Hippocampal formation (tissue), 2 donors: ENCODE measurements at places on chromosomes 1 and 21.

DNA sequence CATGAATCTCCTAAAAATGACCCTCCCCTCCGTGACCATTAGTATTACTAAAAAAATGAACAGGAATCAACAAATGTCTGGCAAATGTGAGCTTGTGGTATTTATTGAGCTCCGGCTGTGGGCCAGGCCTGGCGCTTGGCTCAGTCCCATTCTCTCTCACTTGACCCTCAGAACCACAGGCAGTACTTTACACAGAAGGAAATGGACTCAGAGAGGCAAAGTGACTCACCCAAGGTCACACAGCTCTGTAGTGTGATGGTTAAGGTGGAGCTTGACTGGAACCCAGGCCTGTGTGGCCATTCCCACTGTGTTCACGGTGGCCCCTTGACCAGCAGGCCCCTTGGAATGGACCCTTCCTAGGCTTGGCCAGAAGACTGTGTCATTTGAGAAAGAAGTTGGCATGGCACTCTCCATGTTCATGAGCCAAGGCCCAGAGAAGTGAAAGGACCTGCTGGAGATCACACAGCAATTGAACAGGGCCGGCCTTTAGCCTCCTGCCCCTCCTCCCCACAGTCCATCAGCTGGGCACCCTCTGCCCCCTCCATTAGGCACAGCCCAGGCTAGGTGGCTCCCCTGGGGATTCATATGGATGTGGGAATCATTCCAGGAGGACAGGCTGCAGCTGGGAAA lies 32.1 kb downstream of the FAM151A start:
- no peak for DNase-seq

DNA sequence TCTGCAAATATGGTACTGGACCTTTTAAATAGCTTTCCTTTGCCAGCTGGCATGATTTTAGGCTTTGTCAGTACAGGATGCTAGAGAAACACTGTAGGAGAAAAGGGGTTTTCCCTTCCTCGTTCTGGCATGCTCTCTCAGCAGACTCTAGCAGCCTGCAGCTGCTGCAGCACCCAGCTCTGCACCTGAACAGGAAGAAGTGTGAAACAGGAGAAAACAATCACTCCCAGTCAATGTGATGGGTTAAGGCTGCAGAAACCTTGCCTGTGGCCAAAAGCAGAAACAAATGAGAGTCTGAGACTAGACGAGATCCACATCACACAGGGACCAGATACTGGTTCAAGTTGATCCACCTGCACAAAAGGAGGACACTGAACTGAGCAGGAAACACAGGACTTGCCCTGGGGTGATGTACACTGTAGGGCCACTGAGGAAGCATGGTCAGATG lies 21.2 kb downstream of the OVGP1 start:
- no peak for DNase-seq

DNA sequence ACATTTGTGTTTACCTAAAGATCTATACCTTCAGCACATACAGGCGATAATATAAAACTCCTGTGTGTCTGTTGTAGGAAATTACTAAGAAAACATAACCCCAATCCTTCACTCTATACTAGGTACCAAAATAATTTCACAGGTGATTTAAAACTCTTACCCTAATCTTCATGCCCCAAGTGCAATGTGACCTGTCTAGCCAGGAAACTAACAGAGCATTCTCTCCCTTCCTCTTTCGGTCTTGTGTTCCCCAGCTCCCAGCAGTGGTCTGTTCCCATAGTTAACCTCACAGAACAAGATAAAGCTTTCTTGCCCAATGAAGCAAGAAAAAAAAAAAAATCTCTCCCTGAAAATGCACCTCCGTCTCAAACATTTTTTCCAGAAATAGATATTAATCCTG lies 493.5 kb downstream of the DPYD start:
- DNase-seq: no peak

DNA sequence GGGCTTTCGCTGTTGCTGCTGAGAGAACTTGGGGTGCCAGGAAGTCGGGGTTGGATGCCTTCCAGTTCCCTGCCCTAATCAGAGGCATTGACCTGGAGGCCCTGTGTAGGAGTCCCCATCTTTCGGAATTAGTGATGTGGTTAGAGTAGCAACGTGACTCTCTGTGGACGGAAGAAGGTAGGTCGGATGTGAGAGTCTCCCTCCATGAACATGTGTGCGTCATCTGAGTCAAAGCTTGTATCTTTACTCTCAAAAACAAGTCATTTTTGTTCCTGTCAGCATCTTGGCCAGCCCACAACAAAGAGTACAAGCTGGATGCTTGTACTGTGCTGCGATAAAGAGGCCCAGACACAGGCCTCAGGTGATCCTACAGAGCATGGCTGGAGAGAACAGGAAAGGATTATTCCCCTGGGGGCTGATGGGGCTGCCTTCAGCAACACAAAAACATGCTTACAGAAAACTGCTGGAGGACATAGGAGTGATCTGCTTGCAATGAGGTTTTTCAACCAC lies 31.0 kb upstream of the IL10 start:
- no peak for DNase-seq

GRCh38 chr1:160144921-160145320 lies 6.5 kb upstream of the ATP1A4 start:
- no peak for DNase-seq

DNA sequence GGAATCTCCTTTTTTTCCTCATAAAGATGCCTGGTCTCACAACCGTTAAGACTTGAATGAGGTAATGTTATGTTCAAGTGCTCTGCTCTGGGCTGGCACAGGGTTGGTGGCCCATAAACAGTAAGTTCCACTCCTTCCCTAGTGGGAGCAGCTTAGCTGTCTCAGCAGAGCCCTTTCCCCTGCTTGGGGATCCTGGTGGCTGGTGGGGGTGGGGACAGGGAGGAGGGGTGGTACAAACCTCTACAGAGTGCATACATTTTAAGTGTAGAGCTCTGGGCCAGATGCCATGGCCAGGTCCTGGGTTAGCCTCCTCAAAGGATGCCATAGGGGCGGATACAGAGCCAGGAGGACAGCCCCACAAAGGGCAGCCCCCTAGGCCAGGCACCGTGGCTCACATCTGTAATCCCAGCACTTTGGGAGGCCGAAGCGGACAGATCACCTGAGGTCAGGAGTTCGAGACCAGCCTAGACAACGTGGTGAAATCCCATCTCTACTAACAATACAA lies 20.7 kb upstream of the PADI1 start:
- no peak for DNase-seq

GRCh38 chr1:27000090-27000816 lies 6.8 kb downstream of the TRNP1 start:
- no peak for DNase-seq

GRCh38 chr1:159091180-159091560 lies 14.6 kb upstream of the AIM2 start:
- no peak for DNase-seq

- DNase-seq: no peak
Measured at GRCh38 chr1:96901783-96902363, 180.3 kb downstream of the PTBP2 start.

GRCh38 chr1:1399872-1400575 lies 889 bp upstream of the CCNL2 start:
- DNase-seq: no peak

GRCh38 chr1:108503062-108503733 lies 53.1 kb downstream of the NBPF6 start:
- no peak for DNase-seq

DNA sequence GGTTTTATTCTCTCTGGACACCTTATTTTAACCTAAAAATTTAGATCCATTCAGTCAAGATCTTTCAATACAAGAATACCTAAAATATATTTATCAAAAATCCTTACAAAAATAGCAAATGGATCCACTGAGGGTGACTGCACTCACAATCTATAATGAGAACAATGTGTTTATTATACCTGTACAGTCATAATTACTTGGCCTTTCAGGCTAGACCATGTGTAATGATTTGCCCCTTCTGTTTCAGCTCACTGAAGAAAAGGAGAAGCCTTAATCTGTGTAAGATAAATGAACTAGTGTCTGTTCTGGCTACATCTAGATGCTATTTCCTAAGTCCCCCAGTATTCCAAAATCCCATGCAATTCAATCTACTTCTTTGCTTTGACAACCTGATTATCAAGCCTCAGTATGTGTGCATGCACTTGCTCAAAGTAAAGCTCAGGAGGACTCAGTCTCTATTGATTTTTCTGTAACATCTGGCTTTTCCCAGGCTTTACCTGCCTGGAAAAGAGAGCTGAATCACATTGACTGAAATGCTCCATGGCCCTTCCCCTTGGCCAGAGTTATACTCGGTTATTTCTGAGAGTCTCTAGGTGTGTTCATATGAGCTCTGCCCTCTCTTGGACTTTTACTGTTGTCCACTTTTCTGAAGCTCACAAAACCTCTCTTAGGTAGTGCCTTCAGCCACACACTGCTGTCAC lies 27.6 kb downstream of the CRP start:
- DNase-seq: no peak

DNA sequence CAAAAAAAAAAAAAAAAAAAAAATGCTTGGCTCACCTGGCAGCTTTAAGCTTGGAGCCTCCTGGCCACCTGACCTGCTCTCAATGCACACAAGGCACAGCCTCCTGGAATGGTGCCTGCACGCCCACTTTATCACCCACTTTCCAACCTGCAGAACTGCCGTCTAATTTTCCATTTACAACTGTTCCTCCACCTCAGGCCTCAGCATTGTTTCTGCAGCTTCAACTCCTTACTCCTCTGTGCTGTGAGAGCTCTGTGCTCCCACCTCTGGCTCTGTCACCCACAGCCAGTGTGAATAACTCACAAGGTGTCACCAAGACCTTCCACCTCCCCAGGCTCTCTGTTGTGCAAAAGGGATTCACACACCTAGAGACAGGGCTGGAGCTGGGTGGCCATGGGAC lies 38.7 kb upstream of the GPR157 start:
- DNase-seq: no peak

- DNase-seq: no peak
Measured at GRCh38 chr21:16378525-16378924, 648.7 kb downstream of the USP25 start.

- DNase-seq: peak; percentile 86
Measured at GRCh38 chr1:203290261-203291089, 14.8 kb upstream of the BTG2 start.

DNA sequence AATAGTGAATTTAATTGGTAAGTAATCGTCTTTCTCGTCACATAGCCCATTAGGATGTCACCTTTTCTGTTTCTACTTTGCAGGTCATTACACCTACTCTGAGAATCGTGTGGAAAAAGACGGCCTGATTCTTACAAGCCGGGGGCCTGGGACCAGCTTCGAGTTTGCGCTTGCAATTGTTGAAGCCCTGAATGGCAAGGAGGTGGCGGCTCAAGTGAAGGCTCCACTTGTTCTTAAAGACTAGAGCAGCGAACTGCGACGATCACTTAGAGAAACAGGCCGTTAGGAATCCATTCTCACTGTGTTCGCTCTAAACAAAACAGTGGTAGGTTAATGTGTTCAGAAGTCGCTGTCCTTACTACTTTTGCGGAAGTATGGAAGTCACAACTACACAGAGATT lies 23.3 kb downstream of the PARK7 start:
- no peak for DNase-seq

DNA sequence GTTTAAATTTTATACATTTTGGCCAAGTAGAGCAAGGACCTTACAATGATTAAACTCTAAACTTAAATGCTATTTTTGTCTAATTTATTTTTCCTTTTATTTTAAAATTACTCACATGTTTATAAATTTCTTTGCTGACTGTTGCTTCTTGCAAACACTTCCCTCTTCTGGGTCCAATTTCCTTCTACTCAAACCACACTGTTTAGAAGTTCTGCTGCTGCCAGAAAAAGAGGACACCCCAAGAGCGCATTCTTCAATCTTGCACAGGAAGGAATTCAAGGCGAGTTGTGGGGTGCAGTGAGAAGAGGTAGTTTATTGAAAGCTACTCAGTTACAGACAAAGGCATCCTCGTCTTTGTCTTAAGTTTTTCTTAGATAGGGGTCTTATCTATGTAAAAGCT lies 88.5 kb upstream of the NEK7 start:
- DNase-seq: no peak

DNA sequence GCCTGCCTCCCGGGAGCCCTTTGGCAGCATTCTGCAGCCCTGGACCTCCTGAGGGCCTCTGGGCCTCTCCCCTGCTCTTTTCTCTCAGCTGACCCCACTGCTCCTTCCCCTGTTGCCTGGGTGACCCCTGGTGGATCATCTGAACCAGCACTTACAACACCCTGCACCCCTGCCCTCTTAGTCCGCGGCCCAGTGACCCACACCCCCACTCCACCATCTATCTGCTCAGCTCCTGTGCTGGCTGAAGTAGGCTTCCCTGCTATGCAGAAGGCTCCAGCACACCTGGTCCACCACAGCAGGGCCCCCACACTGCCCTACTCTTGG lies 74.0 kb downstream of the DMRTA2 start:
- no peak for DNase-seq

GRCh38 chr1:232183802-232184201 lies 446.1 kb downstream of the SIPA1L2 start:
- DNase-seq: no peak

DNA sequence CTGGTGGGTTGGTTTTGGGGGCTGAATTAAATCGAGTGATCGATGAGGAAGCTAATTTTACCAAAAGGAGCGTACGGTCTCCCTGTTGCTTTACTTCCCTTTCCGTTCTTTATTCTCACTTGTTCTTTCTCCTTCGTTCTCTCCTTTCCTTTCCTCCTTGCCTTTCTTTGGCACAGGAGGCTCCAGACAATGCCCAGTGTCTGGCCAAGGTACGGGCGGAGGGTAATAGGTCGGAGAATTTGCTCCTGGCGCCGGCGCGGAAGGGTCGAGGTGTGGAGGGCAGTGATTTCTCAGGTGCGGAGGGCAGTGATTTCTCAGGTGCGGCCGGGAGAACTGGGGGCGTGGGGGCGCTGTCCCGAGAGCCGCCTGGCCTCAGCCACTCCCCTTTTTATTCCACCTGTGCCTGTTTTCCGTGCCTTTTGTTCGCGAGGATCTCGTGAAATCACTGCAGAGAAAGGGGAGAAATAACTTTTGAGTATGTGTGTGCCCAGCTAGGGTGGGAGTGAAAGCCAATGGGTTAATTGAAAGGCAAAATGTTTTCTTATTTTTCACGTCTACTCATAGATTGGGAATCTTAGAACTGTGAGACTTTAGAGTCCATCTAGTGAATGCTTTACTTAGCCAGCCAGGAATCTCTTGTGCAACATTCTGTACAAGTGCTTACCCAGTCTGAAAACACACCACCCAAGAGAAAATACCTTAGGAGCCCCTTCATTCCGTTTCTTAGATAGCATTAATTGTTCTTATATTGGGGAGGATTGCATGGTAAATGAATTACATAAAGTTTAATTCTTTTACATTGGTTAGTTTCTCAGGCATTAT lies 1.3 kb downstream of the FNBP1L start:
- DNase-seq: no peak

DNA sequence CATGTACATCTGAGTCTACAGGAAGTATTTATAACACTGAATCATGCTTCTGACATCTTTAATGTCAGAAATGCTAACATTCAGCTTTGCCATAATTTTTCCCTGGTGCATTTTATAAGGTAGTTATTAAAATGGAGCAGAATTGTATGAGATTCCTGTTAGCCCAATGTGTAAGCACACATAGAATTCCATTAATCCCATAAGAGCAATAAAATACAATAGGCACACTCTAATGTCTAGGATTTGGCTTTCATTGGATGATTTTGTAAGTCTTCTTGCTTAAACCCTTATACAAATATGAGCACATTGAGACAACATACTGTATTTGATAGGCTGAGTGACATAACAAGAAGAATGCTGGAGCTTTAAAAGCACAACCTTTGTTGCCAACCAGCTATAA lies 256.4 kb downstream of the HMCN1 start:
- no peak for DNase-seq

- no peak for DNase-seq
Measured at GRCh38 chr1:209926045-209926444, 12.0 kb upstream of the SYT14 start.
